NCI-H446 treated with DMSO at 0.1 percent for 48 hours (cell line): ENCODE measurements at places on chromosomes 2 and 18.

GRCh38 chr18:26780520-26781325 lies 84.8 kb downstream of the AQP4 start:
- no peak for DNase-seq

DNA sequence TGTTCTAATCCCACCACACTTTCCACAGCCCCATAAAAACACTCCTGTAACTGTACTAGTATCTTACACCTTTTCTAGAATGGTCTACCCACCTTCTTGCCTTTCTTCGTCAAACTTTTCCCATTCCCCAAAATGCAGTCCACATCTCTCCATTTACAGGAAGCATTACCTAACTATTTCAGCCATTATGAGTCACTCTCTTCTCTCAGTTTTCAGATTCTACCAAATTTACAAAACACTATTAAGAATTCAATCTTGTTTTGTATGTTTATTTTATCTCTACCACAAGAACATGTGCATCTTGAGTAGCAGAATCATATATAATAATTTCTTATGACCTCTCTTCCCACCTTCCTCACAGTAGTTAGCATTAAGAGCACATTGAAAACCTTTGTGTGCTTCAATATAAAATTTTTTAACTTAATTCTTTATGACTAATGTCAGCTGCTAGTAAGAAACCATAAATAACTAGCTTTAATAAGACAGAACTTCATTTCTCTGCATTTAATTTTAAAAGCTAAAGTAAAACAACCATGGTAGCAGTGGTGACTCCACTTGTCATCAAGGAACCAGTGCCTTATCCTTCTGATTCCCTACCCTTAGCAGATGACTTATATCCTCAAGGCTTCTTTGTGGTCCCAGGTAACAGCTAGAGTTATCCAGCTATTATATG lies 56.6 kb upstream of the MAP2 start:
- no peak for DNase-seq

DNA sequence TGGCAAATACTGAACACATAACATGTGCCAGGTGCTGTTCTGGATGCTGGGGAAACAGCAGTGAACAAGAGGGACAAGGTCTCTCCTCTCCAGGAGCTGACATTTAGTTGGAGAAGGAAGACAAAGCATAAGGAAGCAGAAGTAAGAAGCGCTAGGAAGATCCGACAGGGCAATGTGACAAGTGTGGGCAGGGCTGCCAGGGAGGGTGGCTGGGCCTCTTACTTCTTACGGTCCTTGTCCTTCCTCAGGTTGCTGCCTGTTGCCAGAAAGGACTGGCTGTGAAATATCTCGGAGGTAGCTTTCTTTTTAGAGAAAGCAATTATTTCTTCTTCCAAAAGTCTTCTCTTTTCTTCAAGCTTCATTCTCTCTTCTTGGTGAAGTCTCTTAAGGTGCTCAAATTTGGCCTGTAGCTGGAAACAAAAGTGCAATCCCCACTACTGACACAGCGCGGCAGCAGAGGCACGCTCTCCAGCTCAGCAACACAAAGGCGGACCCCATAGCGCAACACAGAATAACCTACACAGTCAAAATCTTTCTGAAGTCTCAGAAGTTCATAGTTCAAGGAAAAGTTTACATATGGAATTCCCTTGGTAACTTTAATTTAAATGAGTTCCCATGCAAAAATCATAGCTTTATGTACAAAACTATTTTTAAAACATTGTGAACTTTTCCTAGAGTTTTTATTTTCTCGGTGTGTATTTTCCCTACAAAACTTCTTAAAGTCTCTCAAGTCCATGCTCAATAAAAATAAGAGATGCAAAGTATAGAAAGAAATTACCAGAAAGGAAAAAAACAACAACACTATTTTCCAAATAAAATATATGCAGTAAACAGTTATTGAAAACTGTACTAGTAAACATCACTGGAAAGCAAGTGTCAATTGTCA lies 67.7 kb downstream of the SEPTIN10 start:
- DNase-seq: peak; percentile 3

DNA sequence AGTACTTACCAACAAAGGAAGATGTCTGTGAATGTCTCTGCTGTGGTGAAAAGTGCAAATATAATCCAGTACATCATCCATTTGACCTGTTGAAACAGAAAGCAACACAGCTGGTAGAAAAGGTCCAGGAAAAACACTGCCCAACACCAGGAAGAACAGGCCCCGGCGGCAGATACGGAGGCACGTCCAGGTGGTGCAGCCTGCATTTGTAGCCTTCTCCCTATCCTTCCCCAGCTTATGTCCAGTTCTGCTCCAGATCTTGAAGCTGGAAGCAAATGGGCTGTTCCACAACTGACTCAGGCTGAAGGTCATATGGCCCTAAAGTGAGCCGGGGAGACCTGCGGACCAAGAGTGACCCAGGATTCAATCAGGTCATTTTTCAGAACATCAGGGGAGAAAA lies 64.7 kb downstream of the MRPL35 start:
- no peak for DNase-seq

DNA sequence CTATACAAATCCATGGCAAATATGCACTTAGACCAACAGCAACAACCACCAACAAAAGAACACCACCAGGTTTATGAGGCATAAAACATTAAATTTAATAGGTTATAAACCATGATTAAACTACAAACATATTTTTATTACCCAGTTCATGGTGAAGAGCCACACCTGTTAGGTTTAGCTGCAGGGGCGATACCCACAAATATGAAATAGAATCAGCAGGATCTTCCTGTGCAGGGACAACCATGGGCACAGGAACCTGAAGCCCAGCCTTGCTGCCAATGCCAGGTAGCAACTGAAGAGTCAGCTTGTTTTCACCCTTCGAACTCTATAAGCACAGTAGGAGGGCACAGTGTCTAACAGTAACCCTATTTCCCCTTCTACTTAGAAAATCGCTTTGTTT lies 675.0 kb downstream of the SATB2 start:
- DNase-seq: no peak
